ENCODE measurements at places on chromosomes 12 and 14.

DNA sequence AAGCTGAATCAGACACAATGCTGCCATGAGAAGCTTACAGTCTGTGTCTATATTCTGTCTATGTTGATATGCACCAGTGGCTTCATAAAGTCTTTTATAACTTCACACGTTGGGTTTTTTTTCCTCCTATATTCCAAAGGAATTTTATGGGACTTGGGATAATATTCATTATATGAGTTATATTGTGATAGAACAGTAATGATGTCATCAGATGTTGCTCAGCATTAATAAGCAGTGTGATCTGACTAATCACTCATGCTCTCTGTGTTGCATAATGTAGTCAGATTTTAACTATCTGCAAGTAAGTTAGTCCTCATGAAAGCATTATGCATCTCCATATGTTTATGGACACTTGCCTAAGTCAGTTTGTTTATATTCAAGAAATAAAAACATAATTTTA, 159.6 kb downstream of the PLCZ1 start:
- DNase-seq = no peak

- no peak for DNase-seq
Measured at GRCh38 chr14:36303960-36304359, 16.5 kb downstream of the MBIP start.

DNA sequence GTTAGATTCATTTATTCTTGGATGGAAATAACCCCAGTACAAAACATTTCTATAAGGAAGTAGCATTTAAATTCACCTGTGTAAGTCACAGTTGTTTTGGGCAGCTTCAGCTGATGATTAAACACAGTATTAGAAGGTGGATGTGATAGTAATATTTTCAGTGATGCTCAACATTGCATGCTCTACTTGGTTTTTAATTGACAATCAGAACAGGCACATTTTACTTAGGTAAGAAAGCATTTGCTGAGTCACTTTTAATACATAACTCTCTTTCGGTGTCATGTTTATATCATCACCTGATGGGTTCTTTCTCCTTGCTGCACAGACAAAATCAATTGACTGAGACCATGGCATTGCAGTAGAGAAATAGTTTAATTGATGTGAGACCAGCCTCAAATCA, 80.7 kb downstream of the CMAS start:
- DNase-seq = no peak

DNA sequence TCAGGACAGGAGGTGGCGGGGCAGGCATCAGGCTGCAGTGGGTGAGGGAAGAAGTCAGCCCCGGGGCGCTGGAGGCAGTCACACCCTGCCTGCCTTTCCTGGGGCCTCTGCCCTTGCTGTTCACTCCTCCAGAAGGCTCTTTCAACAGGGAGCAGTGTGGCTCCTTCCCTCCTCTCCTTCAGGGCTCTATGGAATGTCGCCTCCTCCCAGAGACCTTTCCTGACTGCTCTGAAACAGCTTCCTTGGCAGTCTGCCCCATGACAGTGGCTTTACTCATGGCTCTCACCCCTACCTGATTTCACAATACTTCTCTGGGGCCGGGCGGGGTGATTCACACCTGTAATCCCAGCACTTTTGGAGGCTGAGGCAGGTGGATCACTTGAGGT, 7.1 kb downstream of the RHOF start:
- no peak for DNase-seq
